Brain microvascular endothelial cell (primary cell): ENCODE measurements at places on chromosomes 4 and X.
A peak's percentile ranks its signal among the peaks of the same experiment; 100 is the strongest.

DNA sequence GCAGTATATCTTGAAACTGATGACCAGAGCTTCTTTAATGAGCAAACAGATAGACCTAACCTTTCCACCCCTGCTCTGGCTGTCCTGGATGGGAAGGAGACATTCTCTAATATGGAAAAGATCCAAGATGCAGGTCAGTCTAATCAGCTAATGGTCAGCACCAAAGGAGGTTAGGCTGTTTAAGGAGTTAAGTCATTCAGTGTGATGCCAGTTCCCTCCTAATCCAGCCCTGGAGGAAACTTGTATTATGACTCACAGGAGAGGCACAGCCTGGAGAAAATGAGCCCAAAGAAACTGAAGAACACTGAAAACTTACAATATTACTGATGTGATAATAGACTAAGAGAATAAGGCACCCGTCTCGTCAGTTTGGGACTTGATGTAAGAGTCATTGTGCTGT is 323.0 kb downstream of the HNRNPD start:
- DNase-seq: no peak

DNA sequence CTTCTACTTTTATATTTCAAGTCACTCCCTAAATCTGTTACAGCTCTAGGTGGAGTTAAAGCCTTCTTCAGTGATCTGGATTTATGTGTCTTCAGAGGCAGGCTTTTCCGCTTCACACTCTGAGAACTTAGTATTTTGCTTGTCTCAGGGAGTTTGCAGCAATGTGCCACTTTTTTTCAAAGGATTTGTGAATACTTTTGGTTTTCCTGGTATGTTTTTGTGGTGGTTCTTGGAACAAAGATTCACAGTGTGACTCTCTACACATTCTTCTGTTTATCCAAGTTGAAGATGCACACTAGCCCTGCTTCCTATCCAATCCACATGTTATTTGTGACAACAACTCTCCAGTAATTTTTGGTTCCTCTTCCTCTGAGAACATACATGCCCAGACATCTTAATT is 1253.7 kb downstream of the TECRL start:
- DNase-seq: no peak

DNA sequence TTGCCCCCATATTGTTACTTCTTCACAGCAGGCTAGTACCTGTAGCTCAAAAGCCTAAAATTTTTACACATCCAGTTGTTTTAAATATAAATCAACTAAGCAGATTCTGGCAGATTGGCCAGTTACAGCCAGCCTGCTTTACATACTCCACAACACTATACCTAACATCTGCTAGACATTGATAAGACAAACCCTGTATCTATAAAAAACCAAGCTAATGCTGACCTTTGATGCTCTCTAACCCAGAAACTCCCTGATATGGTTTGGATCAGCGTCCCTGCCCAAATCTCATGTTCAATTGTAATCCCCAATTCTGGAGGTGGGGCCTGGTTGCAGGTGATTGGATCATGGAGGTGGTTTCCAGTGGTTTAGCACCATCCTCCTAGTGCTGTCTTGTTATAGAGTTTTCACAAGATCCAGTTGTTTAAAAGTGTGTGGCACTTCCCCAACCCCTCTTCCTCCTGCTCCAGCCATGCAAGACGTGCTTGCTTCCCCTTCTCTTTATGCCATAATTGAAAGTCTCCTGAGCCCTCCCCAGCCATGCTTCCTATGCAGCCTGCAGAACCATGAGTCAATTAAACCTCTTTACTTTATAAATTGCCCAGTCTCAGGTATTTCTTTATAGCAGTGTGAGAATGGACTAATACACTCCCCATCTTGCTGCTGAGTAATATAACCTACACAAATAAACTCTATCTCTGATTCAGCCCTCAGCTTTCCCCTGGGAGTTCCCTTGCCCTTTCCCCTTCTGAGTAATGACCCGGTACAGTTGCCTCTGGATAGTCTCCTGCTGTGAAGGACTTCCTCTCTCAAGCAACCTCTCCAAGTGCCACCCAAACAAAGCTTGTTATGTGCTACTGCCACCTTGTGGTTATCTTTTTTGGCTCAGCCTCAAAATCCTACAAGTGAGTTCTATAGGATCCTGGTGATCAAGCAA is 39.6 kb downstream of the ZCCHC13 start:
- DNase-seq: peak; percentile 96

DNA sequence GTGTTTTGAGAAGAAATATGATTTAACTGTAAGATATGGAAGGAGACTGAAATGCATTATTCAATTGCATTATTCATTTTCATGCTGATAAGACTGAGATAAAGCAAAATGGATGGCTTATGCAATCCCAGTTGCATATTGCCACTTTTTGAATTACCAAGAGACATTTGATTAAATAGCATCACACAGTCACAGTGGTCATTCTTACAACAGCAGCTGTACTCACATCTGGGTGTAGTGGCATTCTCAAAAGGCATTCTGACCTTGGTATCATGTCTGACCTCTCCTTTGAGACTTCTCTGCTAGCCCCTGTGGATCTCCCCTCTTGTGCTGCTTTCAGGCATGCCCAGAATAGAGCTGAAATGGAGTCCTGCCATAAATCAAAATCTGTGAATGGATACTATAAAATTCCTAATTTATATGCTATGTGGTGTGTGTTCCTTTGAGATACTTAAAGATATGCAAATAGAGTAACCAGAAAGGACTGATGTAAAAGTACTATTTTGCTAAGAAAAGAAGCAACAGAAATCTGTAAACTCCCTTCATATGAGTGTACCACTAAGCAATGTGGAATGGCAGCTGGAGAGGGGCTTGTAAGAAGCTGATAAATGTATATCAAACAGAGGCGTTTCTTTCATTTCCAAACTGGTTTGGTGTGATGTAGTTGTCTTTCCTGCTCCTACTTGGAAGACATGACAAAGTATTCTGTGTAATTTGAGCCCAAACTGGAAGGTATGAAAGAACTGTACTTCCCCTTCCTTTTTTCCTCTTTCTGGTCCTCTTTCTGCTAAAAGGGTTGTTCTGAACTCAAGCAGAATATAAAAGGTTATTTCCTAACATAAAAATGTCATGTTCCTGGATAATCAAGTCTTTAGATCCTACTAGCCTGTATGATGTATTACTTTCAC is 25.4 kb upstream of the METAP1 start:
- DNase-seq: no peak

- peak; percentile 40 for DNase-seq
Measured at GRCh38 chr4:183130328-183131155, 31.5 kb downstream of the WWC2 start.

- peak; percentile 50 for DNase-seq
Measured at GRCh38 chr4:87978681-87979080, 3.2 kb downstream of the SPP1 start.

- no peak for DNase-seq
Measured at GRCh38 chrX:11287505-11287904, 5.7 kb upstream of the AMELX start.
